ENCODE measurements at places on chromosomes 2 and 18.
A peak's percentile ranks its signal among the peaks of the same experiment; 100 is the strongest.

DNA sequence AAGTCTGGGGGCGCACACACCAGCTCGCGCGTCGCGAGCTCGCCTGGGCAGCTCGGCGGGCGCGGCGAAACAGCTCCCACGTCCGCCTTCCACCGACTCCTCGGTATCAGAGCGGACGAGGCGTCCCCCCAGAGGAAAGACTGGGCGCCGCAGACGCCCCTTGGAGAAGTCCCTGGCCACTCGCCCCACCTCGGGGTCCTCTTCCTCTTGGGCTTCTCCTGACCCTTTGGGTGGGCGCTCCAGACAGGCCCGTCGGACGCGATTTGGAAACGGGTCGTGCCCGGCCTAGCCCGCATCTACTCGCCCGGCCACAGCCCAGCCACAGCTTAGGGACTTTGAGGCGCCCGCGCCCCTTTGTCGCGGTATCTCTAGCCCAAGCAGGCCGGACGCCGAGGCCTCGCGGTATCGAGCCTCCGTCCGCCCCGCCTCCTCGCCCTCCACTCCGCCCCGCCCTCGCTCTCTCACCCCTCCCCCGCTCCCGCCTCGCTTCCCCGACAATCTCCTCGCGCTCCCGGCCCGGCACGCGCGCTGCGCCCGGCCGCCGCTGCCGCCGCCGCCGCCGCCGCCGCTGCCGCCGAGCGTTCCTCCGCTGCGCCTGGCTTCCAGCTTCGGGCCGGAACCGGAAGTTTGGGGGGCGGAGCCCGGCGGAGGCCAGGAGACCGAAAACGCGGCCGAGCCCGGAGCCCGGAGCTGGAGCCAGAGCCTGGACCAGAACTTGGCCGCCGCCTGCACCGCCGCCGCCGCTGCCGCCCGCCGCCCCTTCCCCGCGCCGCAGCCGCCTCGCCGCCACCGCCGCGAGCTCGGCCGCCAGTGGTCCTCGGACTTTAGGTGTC, 749 bp upstream of the ACVR2A start:
- peak overlapping the region; percentile 93 for H3K4me3 ChIP-seq
- no peaks in the 10 kb centered on the region for H3K27me3 ChIP-seq
- DNase-seq: peak; percentile 95
- peaks cover 5% of the 10 kb centered on the region for H3K4me1 ChIP-seq
- H3K27ac ChIP-seq: peak overlapping the region; percentile 96

DNA sequence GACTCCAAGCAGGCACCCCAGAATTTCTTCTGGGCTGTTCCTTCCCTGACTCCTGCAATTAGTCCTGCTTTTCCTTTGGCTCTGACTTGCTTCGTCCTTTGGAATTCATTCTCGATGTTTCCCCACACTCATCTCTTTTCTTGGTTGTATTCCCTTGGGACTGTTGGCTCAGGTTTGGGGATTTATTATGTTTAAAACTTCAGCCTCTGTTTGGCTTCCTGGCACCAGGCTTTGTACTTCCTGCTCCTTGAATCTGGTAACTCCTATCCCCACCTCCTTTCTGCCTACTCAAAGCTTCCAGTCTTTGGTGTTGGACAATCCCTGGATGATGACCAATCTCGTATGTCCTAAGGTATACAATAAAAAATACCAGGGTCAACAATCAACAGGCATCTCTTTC, 1.8 kb upstream of the KCNE4 start:
- no peaks in the 10 kb centered on the region for H3K27me3 ChIP-seq
- no peak overlapping the region for H3K4me3 ChIP-seq
- DNase-seq: no peak
- no peaks in the 10 kb centered on the region for H3K36me3 ChIP-seq
- H3K27ac ChIP-seq: no peak overlapping the region

DNA sequence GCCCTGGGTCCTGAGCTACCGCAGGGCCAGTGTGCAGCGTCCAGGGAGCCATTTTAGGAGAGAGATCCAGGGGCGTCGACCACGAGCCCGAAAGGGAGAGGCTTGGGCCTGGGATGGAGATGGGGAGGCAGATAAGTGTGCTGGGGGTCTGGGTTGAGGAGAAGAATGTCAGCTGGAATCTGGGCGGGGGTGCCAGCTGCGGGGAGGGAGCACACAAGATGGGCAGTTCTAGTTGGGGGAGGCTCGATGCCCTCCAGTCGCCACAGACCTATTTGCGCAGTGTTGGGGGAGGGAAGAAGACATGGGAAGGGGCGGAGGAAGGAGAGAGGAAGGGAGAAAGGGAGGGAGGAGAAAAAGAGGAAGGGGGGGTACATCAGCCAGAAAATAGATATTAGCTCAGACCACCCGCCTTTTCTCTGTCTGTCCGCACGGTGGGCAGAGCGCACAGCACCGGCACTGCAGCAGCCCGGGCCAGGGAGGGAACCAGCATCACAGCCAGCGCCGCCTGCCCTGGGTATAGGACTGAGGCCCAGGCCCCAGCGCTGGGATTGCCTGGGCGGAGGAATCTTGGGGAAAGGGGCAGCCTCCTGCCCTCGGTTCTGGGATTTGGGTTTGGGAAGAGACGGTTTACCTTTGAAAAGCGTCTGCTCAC, 1.9 kb upstream of the HOXD11 start:
- peaks cover 19% of the 10 kb centered on the region for H3K4me1 ChIP-seq
- H3K36me3 ChIP-seq: no peaks in the 10 kb centered on the region
- H3K4me3 ChIP-seq: no peak overlapping the region
- no peak for DNase-seq
- H3K27ac ChIP-seq: no peak overlapping the region

- no peaks in the 10 kb centered on the region for H3K36me3 ChIP-seq
- no peak for DNase-seq
- H3K4me3 ChIP-seq: no peak overlapping the region
- no peaks in the 10 kb centered on the region for H3K27me3 ChIP-seq
- no peak overlapping the region for H3K27ac ChIP-seq
These were observed 694.9 kb downstream of the BCL11A start for GRCh38 chr2:59858540-59858939.

DNA sequence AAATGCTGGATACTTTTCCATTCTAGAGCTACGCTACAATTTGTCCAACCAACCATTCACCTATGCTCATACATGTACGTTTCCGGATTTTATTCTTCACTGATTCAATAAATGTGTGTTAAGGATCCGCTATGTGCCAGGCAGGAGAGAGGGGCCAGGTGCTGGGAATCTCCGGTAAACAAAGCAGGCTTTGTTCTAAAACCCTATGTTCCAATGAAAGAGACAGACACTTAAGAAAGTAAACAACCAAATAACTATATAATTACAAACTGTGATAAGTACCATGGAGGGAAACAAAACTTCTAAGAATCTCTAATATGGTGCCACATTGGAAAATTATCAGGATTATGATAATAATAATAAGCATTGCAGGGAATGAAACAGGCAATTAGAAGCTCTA, 22.2 kb upstream of the POMC start:
- H3K4me3 ChIP-seq: no peak overlapping the region
- no peak for DNase-seq
- H3K27ac ChIP-seq: no peak overlapping the region
- H3K27me3 ChIP-seq: no peaks in the 10 kb centered on the region
- no peaks in the 10 kb centered on the region for H3K36me3 ChIP-seq
- no peaks in the 10 kb centered on the region for H3K4me1 ChIP-seq

GRCh38 chr2:3780477-3781402, 77.4 kb downstream of the DCDC2C start:
- H3K4me1 ChIP-seq: no peaks in the 10 kb centered on the region
- H3K27ac ChIP-seq: no peak overlapping the region

- no peak for DNase-seq
- H3K4me3 ChIP-seq: no peak overlapping the region
- no peaks in the 10 kb centered on the region for H3K4me1 ChIP-seq
- H3K27ac ChIP-seq: no peak overlapping the region
- H3K27me3 ChIP-seq: no peaks in the 10 kb centered on the region
These were observed 54.2 kb downstream of the SDC1 start for GRCh38 chr2:20170704-20171250.

DNA sequence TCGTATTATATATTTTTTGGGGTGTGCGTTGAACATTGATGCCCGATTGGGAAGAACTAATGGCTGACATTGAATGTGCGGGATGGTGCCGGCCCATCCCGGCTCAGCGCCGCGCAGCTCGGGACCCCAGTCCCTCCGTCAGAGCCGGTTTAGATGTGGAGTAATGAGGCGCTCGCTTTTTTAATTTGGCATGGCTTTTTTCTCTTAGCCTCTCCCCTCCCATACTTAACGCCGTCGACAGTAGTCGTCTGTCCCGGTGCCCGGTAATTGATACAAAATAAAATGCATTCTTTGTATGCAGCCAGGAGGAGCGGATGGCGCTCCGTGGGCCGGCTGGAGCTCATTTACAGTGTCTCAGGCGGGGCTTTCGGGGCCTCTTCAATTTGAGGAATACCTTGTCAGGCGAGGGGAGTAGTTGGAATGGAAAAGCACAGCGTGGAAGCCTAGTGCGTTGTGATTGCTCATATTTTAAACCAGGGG, 209.2 kb downstream of the GBX2 start:
- no peaks in the 10 kb centered on the region for H3K27me3 ChIP-seq
- no peak for DNase-seq
- no peaks in the 10 kb centered on the region for H3K36me3 ChIP-seq
- no peak overlapping the region for H3K27ac ChIP-seq
- H3K4me1 ChIP-seq: no peaks in the 10 kb centered on the region
